ENCODE measurements at places on chromosomes 6 and 20. TPM values are rescaled to one million over a fixed set of nuclear protein-coding genes. Genes with fewer than 3 reads are reported as not detected.

The HAO1 gene
- not detected for total RNA-seq

DNA sequence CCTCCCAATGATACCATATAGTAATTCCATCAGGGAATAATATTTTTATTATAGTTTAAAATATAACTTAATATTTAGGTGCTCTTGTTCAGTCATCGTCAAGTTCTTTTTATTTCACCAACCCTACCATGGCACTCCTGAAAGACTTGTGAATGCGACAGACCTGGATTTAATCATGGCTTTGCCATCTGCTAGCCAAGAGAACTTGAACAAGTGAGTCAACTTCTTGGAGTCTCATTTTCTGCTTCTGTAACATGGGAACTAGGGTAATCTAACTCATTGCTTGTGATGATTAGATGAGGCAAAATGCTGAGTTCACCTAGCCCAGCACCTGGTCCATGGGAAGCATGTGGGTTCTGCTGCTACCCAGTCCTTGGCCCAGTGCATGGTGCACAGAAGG, 62.9 kb downstream of the ESR1 start:
- DNase-seq: no peak

- DNase-seq: no peak
Observed at GRCh38 chr6:16585805-16586204, 175.5 kb downstream of the ATXN1 start.

The DAAM2 gene
- 1.3 TPM for total RNA-seq

GRCh38 chr6:31412506-31412905, 9.1 kb downstream of the MICA start:
- no peak for DNase-seq

The CALHM5 gene
- total RNA-seq: 1.6 TPM

GRCh38 chr20:60362531-60362930, 404.3 kb downstream of the CDH26 start:
- DNase-seq: no peak

The RIOK1 gene
- total RNA-seq: 6.2 TPM

DNA sequence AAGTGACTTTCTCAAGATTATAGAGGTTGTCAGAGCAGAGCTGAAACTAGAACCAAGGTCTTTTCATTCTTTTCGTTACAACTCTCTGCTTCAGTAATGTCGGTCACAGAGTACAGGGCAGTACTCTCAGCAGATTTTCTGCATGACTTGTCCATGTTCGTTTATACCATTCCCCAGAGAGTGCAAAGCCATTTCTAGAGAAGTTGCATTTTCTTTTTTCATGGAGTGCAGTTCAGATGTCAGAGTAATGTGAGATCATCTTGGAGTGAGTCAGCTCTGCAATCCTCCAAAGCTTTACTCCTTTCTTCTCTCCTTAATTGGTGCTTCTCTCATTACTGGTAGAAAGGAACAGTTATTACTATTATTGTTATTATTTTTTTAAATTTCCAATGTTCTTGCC, 115.6 kb upstream of the B3GAT2 start:
- peak; percentile 53 for DNase-seq

- peak; percentile 85 for DNase-seq
Observed at GRCh38 chr20:38139977-38140753, 24.9 kb downstream of the TGM2 start.

Measured in M059J (cell line).